Activated CD4-positive, alpha-beta T cell treated with anti-CD3 and anti-CD28 coated beads for 24 hours (primary cell): ENCODE measurements at places on chromosomes 7 and 10.

GRCh38 chr10:127318396-127318795 is 122.0 kb upstream of the INSYN2A start:
- no peak for DNase-seq

GRCh38 chr7:50293509-50294179 is 10.9 kb upstream of the IKZF1 start:
- no peak for DNase-seq

DNA sequence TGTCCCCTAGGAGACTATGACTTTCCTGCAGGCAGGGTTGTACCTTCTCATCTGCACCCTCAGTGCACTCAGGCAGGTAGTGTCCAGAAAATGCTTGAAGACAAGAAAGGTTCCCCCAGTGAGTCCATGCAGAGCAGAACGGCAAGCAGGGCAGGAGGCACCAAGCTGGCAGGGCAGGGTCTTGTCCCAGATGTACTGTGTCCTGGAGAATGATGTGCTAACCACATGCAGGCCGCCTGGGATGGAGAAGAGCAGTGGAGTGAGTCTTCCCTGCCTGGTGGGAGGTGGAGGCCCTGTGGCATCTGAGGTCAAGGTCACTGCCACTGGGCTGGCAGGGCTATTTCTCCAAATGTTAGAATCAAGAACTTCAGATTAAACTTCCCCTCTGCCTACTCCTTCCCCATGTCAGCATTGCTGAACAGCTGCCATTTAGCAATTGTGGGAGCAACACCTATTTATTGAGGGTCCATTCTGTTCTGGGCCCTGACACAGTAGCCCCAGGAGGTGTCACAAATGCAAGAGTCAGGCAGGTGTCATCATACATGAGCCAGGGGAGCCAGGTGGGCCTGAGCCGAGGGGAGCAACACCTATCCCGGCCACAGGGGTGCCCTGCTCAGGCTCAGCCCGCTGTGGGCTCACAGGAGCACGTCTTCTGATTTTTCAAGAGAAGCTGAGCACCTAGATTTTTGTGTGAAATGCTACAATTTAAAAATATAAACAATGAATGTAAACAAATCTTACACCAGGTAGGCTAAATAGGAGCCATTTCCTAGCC is 34.1 kb downstream of the PTPRE start:
- no peak for DNase-seq

DNA sequence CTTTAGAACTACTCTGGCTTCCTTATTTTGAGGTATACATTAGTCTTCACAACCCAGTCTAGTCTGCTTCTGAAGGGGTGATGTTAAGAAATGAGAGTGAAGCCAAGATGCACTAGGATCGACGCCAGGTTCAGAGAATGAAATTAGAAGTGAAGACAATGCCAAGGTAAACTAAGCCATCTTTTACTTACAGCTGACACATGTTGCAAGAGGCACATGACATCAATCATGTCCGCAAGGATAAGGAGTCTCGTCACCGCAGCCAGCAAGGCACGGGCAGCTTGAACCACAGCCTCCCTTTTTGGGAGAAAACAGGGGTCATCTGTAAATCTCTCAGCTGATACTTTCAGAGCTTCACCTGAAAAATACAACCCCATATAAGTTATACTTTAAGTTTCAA is 156.7 kb downstream of the CTNNA3 start:
- no peak for DNase-seq

DNA sequence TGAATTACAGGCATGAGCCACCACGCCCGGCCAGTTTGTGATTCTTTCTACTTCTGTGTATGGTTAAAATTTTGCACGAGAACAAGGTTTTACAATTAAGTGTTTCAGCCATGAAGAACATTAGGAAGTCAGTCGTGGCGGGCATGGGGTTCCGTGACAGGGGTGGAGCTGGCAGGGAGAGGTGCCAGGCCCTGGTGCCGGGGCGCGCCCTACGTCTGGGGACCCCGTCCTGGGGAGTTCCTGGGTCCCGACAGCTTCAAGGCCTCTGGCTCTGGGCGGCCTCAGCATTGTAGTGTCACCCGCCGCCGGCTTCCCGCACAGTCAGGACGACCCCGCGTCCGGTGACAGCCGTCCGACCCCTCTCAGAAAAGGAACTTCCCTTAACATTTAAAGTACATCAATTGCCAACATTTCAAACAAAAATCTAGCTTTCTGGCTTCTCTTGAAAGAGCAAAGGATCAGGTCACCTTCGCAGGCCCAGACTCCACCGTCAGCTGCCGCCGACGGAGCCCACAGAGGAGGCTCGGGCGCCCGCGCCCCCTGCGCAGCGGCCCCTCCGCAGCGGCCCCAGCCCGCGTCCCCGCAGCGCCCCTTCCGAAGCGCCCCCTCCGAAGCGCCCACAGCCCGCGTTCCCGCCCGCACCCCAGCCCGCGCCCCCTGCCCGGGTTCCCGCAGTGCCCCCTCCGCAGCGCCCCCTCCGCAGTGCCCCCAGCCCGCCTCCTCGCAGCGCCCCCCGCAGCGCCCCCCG is 23.2 kb upstream of the MKI67 start:
- DNase-seq: no peak

- peak; percentile 52 for DNase-seq
Observed at GRCh38 chr10:87818505-87819288, 671 bp upstream of the ATAD1 start.

DNA sequence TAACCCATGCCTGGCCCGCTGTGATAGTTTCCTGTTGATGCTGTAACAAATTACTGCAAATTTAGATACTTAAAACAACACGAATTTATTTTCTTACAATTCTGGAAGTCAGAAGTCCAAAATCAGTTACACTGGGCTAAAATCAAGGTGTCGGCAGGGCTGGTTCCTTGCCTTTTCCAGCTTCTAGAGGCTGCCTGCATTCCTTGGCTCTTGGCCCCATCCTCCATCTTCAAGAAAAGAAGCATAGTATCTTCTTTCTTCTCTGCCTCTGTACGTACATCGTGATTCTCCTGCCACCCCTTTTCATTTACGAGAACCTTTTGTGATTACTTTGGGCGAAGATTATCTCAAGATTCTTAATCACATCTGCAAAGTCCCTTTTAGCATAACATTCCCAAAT is 1.6 kb upstream of the TIAL1 start:
- DNase-seq: no peak

DNA sequence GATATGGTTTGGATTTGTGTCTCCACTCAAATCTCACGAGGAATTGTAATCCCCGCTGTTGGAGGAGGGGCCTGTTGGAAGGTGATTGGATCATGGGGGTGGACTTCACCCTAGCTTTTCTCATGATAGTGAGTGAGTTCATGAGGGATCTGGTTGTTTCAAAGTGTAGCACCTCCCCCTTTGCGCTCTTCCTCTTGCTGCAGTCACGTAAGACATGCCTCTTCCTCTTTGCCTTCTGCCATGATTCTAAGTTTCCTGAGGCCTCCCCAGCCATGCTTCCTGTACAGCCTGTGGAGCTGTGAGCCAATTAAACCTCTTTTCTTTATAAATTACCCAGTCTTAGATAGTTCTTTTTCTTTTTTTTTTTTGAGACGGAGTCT is 17.1 kb downstream of the CDNF start:
- DNase-seq: no peak

DNA sequence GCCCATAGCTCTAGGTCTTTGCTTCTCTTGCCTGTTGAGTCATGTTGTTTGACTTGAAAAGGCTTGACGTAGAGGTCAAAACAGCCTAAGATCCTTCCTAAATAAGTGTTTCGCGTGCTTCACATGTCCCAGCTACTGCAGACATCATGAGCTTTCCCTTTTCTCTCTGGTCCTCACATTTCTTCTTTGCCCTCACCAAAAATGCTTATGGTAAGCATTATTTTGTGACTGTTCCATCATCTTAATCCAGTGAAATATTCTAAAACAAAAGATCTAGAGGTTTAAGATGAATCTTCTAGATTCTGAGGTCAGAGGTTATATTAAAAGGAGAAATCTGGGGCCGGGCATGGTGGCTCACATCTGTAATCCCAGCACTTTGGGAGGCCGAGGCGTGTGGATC is 8.5 kb upstream of the ACSL5 start:
- DNase-seq: no peak

- DNase-seq: no peak
Observed at GRCh38 chr7:49522111-49522510, 251.3 kb upstream of the VWC2 start.

DNA sequence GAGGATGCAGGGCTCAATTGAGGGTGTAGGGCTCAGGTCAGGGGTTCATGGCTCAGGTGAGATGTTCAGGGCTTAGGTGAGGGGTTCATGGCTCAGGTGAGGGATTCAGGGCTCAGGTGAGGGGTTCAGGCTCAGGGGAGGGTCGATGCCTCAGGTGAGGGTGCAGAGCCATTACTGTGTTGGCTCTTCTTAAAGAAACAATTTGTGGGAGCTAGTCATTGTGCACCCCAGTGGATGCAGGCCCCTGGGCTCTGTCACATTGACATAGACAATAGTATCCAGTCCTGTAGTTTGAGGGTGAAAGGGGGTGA is 86.7 kb downstream of the ADCY1 start:
- no peak for DNase-seq

- no peak for DNase-seq
Observed at GRCh38 chr10:101122270-101123084, 8.6 kb upstream of the TLX1 start.
